ENCODE measurements at places on chromosomes 7 and 10.

- DNase-seq: peak; percentile 20
Observed at GRCh38 chr10:58291538-58292174, 22.7 kb downstream of the CISD1 start.

- DNase-seq: no peak
Observed at GRCh38 chr10:127998501-127999144, 91.7 kb downstream of the PTPRE start.

GRCh38 chr7:143914938-143915652, 13.1 kb upstream of the TCAF1 start:
- DNase-seq: no peak

DNA sequence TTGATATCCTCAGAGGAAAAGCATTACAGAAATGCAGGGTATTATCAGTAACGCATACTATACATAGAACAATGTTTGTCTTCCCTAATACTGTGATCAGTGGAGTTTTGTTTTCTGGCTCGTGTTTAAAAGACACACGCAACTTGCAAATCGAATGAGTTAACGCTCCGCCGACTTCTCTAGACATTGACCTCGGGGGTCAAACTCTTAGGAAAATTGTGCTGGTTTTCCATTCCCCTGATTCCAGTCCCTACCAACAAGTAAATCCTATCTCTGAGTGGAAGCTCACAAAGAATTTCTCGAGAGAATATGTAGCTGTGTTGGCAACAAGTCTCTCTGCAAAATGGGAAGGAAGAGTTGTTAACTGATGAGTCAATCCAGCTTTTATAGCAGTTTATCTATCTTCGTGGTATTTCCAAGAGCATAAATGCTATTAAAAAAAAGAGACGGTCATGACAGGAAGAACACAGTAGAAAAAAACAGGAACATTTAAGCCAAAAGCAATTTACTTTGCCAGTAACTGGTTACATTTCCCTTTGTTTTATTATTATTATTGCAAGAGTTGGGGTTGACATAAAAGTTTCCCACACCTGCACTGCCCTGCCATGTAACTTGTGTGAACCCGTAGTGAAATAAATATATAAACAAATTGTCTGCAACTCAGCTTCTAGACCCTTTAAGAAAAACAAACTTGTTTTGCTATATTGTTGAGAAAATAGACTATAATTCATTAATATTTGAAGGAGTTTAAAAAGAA, 144.4 kb downstream of the ARID5B start:
- no peak for DNase-seq

DNA sequence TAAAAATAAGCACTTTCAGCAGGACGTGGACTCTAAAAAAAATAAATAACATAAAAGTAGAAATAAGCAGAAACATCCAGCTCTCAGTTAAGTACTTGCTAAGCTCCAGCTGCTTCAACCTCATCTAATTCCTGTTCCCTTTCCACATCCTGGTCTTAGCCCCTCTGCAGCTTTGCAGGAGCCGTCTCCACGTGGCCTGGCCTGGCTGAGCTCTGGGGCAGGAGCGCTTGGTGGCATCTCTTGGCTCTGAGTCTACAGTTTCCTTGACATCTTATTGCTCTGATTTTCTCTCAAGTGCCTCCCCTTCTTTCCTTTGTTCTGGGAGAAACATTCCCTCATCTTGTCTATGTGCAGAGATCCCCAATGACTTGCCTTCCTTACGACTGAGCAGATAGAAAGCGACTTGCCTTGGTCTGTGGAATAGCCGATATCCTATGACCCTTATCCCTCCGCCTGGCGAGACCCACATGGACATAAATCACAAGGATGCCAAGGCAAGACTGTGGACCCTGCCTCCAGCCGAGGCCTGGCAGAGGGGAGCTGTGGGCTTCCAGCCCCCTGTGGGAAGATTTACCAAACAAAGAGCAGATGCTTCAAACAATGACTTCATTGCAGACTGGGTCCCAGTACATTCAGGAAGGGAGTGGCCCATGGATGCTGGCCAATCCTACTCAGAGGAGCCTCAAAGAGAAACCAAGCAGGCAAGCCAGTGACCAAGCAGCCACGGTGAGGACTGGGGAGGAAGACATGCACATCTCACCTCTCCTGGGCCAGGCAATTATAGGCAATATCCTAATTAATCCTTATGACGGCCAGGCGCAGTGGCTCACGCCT, 61.9 kb downstream of the SPOCK2 start:
- no peak for DNase-seq

DNA sequence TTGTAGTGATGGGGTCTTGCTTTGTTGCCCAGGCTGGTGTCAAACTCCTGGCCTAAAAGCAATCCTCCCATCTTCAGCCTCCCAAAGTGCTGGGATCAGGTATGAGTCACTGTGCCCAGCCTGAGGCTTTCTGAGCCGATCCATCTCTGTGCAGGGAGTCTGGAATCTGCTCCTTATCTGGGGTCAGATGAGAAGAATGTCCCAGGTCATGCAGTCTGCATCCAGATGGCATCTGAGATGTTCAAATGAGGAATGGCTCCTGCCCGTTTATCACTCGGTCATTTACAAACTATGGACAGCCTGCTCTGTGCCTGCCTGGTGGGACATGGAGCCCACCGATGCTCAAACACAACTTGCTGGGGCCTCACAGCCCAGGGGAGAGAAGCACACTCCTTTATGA, 11.1 kb upstream of the SLC18A3 start:
- DNase-seq: no peak

DNA sequence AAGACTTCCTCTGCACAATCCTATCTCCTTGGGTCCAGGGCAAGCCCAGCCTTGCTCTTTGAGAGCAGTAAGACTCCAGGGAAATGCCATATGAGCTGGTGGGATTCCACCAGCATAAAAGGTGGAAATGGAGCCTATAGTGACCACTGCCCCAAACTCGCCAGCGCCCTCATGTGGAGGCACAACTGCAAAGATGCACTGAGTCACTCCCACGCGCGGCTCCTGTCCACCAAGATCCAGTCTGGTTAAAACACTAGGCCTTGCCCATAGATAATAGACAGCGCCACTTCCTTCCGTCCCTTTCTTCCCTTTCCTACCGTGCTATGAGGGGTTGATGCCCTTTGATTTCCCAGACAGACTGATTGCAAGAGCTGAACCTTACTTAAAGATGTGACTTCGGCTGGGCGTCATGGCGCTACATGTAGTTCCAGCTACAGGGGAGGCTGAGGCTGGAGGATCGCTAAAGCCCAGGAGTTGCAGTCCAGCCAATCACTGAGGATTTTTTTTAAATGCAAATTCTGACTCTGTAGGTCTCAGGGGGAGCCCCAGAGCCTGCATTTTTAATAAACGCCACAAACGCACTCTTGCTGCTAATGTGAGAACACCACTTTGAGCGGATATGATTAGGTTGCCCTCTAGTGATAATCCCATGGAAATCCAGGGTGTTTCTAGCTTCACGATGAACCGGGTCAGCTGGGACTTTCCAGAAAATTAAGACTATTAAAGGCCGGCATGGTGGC, 136.5 kb downstream of the EPC1 start:
- no peak for DNase-seq

- DNase-seq: no peak
Observed at GRCh38 chr7:22867003-22867402, 44.4 kb upstream of the TOMM7 start.

DNA sequence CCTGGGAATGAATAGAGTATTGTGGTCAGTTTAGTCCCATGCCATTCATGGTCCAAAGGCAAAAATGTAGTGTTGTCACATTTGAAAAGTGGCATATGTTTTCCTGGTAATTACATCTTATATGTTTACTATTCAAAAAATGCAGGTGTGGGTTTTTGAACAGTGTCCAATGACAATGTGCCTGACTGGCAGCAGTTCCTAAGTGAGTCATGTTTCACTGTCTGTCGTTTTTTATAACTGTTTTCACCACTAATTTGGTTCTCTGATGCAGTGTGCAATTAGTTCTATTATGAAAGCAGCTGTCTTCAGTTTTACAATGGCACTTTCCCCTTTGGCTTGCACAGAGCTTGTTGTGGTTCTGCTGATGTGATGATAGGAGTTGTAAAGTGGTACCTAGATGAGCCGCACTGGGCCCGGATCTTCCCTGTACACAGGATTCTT, 162.3 kb downstream of the SEM1 start:
- no peak for DNase-seq

GRCh38 chr7:91941450-91941849, 788 bp downstream of the AKAP9 start:
- DNase-seq: peak; percentile 15

DNA sequence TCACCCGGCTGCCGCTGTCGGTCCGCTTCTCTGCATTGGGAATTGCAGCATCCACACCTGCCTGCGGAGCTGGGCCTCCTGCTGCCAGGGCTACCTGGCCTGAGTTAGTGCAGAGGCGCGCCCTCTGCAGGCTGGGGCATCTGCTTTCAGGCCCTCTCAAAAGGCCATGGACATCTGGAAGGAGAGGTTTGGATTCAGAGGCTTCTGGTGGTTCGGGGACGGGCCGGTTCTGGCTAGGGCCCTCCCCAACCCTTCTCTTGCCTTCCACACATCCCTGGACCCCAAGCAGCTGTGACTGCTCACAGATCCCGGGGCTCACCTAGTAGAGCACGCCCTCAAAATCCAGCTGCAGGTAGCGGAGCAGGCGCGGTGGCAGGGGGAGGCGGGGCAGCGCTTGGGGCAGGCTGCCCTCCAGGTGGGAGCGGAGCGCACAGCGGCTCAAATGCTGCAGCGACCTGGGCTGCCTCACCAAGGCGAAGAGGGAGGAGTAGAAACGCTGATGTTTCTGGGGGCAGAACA, 8.4 kb upstream of the GBX1 start:
- no peak for DNase-seq

- DNase-seq: no peak
Observed at GRCh38 chr10:81576336-81576735, 298.7 kb upstream of the NRG3 start.

GRCh38 chr7:95141755-95142154, 182.6 kb downstream of the PON1 start:
- no peak for DNase-seq

- DNase-seq: no peak
Observed at GRCh38 chr7:44072364-44073231, 7.2 kb upstream of the PGAM2 start.
